Islet precursor cell (in vitro differentiated cells): ENCODE measurements at places on chromosomes 7 and 10.

- no peak for DNase-seq
Observed at GRCh38 chr7:140215281-140215680, 38.5 kb upstream of the KDM7A start.

GRCh38 chr7:148521271-148521670, 69.3 kb upstream of the C7orf33 start:
- peak; percentile 83 for DNase-seq

GRCh38 chr7:22647451-22648257, 79.3 kb upstream of the IL6 start:
- no peak for DNase-seq

DNA sequence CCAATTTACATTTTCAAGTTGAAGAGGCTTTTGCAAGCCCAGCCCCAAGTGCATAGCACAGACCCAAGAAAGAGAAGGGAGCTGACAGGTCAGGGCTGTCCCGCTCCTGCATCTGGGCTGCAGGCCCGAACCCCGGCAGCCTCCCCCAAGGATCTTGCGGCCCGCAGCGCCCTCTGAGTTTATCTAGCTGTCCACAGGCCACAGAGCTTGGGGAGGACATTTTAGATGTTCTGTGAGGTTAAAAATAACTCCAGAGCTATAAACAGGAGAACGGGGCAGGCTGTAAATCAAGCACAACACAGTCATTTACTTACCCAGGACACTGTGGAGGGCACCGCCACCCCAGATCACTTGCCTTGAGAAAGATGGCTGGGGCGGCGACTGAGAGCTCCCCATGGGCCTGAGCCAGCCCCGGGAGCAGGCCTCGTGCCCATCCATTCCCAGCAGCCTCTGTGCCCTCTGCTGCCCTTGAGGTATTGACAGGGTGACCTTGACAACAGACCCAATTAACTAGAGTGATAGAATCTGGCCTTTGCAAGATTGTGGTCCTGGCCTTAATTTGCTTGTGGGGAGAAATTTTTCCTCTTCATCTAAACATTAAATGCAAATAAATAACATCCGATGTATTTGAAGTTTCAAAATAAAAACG, 563.0 kb downstream of the TCERG1L start:
- DNase-seq = peak; percentile 46

- peak; percentile 35 for DNase-seq
Observed at GRCh38 chr7:31096877-31097258, 44.8 kb downstream of the ADCYAP1R1 start.

DNA sequence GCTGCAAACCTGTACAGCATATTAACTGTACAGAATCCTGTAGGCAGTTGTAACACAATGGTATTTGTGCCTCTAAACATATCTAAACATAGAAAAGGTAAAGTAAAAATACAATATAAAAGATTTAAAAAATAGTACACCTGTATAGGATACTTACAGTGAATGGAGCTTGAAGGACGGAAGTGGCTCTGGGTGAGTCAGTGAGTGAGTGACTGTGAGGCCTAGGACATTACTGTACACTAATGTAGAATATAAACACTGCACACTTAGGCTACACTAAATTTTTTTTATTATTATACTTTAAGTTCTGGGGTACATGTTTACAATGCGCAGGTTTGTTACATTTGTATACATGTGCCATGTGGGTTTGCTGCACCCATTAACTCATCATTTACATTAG, 97.3 kb upstream of the STK17A start:
- no peak for DNase-seq

GRCh38 chr7:12174931-12175330, 36.2 kb upstream of the TMEM106B start:
- no peak for DNase-seq

DNA sequence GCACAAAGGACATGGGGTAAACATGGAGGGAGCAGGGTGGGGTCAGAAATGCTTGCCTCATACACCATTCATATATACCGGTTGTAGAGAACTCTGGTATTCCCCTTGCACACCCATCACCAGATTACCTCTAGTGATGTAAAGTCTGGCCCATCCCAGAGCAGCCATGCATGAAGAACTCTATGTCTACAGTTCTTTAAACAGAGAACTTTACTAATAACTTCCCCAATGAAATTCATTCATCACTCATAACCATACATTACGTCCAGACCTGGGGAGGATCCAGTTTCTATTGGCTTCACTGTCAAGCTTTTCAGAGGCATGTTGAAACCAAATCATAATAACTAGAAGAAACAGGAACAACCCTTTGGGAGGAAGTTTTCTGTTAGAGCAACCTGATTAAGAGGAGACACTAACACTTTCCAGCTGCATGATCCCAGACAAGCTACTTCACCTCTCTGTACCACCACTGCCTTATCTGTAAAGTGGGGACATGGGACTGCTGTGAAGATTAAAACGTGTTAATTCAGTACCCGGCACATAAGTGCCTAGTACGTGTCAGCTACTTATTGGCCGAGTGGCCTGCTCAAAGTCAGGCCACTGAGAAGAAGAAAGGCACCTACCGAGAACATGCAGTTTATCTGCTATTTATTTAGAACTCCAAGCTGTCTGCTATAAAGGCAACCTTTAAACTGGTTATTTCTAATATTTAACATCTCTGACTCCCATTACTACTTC, 59.7 kb downstream of the IGF2BP3 start:
- DNase-seq = no peak

DNA sequence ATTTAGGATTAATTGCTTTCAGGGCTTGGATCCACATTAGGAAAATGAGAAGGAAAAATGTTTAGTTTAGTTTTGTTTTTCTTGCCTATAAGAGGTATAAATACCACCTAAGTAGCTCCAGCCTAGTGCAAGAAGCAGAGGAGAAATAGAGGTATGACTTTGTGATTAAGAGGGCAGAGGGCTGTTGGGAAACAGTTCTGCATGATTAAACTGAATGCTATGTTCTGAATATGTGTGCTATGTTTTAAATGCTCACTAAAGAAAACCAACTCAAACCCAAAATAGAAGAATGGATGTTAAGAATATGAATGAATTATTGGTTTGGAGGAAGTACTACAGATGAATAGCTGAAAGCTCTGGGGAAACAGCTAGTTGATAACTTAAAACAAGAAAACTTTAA, 7.6 kb downstream of the CALCR start:
- DNase-seq = no peak

DNA sequence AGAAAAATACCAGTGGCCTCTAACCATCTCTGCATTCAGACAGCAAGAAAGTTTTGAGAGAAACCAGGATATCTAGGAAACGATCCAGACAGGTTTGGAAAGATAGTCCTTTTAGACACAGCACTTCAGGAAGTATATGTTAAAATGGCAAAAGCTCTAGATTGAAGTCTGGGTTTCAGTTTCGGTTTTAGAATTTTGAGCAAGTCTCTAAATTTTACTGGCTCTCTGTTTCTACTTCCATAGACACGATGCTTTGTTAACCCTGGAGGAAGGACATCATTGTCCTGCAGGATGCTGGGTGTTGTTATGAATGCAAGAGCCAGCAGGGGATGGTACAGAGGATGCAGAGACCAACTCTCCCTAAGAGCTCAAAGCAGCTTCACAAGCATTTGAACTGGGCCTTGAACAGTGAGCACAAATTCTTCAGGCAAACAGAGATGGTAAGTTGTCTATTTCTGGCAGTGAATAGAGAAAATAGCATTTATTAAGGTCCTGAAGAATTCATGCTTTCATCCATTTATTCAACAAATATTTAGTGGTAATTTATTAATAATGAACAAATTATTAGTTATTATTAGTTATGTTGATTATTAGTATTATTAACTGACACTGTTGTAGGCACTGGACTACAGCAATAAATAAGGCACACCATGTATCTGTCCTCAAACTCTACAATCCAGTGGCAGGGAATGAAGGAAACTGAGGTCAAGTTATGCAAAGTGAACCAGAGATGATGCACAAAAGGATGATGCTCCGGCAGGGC, 152.7 kb upstream of the NRP1 start:
- DNase-seq = no peak

DNA sequence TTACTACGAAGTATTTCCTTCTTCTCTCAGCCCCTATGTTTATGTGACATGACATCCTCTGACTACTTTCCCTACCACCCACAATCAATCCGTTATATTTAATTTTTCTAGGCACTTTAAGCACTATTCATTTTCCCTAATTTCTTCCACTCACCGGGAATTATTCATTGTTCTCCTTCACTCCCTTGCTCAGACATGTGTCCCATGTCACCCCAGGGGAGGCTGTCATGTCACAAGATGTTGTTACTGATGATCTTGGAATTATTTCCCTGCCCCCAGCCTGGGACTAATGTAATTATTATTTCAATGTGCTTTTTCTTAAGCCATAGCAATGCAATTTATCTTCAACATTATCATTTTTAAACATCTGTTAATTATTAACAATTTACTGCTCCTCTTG, 317.2 kb downstream of the PHF14 start:
- DNase-seq = no peak

- DNase-seq = no peak
Observed at GRCh38 chr7:21326241-21326640, 101.6 kb upstream of the SP4 start.

DNA sequence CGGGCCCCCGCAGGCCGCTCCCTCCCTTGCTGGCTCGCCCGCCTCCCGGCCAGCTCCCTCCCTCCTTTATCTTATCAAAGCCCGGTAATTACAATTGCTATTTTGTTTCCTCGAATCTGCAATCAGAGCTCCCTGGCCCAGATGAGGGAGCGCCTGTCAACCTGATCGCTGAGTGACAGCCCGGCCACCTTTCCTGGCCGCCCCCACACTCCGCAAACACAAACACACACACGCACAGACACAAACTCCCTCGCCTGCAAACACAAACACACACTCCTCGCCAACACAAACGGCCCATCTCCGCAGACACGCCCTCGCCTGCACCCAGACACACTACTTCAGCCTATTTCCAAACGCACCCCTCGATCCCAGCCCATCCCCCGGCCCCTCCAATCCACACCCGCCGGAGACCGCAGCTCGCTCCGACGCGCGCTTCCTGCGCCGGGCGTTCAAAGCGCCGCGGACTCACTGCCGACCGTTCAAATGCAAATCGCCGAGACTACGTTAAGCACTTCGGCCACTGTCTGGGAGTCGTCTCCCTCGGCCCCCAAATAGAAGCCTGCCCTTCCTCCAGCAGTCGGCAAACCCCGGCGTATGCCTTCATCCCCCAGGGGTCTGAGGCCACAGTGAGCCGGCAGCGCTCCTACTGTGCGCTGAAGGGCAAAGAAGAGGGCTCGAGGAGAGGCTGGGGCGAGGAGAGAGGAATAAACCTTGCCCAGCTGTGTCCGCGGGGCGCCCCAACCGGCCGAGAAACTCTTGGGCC, 3.0 kb upstream of the FGF8 start:
- DNase-seq = peak; percentile 71

DNA sequence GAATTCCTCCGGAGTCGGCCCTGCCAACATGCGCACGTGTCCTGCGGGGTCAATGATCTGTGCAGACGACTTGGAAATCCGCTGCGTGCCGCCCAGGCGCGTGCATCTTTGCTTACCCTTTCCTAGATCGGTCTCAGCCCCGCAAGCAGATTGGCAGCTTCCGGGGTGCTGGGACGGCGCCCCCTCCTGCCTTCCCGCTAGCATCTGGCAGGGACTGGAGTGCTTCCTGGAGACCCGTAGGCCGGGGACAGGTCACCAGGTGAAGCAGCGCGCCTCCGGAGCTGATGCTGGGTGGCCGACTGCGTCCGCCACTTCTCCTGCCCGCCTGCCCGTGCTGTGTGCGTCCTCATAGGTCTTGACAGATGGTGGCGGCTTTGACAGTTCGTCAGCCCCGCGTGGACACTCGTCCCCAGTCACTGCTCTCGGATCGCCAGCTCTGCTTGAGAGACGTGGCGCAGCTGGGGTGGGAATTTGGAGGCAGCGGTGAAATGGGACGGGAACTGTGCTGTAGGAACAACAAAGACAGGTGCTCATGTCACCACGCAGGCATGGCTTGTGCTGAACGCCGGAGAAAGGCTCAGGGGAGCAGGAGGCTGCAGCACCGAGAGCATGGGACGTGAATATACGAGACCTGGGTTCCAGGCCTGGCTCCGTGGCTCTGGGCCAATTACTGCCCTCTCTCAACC, 21.9 kb upstream of the KCNK18 start:
- peak; percentile 55 for DNase-seq

- DNase-seq = no peak
Observed at GRCh38 chr7:22317632-22318031, 39.3 kb downstream of the RAPGEF5 start.

GRCh38 chr7:74412603-74413002, 41.1 kb upstream of the GTF2IRD1 start:
- DNase-seq = no peak

- peak; percentile 60 for DNase-seq
Observed at GRCh38 chr7:87628780-87629569, 777 bp downstream of the RUNDC3B start.

- no peak for DNase-seq
Observed at GRCh38 chr10:8275911-8276310, 221.4 kb downstream of the GATA3 start.

GRCh38 chr10:8510471-8510870, 456.0 kb downstream of the GATA3 start:
- DNase-seq = no peak

GRCh38 chr10:95813054-95813685, 57.2 kb downstream of the ENTPD1 start:
- no peak for DNase-seq
